Choroid plexus epithelial cell (primary cell): ENCODE measurements at places on chromosomes 3 and 15.

GRCh38 chr3:116265976-116266584 is 179.2 kb downstream of the LSAMP start:
- no peak for DNase-seq

DNA sequence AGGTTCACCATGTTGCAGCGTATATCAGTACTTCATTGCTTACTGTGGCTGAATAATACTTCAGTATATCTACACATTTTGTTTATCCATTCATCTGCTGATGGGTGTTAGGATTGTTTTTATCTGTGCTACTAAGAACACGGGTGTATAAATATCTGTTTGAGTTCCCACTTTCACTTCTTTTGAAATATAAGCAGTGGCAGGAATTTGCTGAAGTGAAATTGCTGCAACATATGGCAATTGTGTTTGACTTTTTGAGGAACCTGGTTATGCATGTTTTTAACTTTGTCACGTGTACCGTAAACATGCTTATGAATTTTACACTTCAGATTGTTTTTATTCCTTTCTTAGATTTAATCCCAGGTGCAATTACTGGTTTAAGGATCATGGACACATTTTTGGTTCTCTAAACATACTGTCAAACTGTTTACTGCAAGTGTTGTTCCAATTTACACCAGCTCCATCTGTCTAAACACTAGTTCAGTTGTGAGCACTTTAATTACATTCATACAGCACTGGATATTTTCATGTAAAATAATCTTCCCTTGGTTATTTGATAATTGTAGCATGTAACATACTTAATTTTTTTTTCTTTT is 23.1 kb downstream of the TRAK1 start:
- no peak for DNase-seq

GRCh38 chr3:176919836-176920765 is 277.2 kb downstream of the TBL1XR1 start:
- peak; percentile 58 for DNase-seq

DNA sequence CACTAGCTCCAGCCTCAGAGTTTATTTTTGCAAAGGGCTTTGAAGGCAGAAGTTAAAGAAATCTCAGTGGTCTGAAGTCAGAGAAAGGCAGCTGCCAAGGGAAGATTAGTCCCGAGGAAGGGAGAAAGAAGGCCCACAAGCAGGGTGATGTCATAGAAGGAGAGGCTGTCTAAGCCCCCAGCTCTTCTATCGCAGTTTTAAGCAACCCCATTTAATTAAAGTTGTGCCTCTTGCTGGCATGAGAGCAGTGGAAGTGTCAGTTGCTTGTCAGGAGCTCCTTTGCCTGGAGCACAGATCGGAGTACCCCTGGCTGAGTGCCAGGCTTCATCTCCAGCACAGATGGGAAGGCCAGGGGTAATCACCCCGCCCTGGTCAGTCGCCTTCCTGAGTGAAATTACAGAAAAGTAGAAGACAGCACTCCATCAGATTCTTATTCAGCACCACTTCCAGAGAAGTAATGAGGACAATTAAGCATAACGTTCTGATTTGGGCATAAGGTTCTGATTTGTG is 530.7 kb downstream of the EPHB1 start:
- DNase-seq = no peak

- peak; percentile 85 for DNase-seq
These were observed 325.7 kb downstream of the MAGI1 start for GRCh38 chr3:65713016-65713415.
